Stimulated activated CD4-positive, alpha-beta T cell treated with anti-CD3 and anti-CD28 coated beads, Interleukin-15, amount 100 ng/mL, for 1 hour (primary cell): ENCODE measurements at places on chromosomes 2 and 18.

DNA sequence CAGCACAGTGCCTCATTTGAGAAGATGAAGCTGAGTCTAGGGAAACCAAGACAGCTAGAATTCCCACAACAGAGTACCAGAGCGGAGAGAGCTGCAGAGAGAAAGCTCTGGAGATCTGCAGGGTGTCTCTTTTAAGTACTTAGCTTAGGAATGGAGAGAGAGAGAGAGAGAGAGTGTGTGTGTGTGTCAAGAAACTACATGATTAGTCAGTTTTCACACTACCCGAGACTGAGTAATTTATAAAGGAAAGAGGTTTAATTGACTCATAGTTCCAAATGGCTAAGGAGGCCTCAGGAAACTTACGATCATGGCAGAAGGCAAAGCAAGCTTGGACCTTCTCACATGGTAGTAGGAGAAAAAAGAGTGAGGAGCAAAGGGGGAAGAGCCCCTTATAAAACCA is 64.0 kb downstream of the HIBCH start:
- DNase-seq: no peak

GRCh38 chr18:2114289-2114688 is 457.0 kb downstream of the METTL4 start:
- no peak for DNase-seq

DNA sequence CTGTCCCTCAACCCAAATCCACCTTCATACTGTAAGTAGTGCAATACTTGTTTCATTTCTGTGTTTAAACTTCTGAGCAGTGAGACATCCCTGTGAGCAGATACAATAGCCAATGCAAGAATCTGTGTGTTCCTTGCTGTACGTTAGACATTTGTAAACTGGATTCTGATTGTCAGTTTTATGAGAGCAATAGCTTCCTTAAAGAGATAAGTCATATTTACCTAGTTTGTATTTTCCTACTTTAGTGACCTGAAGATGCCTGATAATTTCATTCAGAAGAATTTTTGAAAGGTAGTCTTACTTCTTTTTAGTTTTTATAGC is 90.7 kb downstream of the DPP4 start:
- no peak for DNase-seq

DNA sequence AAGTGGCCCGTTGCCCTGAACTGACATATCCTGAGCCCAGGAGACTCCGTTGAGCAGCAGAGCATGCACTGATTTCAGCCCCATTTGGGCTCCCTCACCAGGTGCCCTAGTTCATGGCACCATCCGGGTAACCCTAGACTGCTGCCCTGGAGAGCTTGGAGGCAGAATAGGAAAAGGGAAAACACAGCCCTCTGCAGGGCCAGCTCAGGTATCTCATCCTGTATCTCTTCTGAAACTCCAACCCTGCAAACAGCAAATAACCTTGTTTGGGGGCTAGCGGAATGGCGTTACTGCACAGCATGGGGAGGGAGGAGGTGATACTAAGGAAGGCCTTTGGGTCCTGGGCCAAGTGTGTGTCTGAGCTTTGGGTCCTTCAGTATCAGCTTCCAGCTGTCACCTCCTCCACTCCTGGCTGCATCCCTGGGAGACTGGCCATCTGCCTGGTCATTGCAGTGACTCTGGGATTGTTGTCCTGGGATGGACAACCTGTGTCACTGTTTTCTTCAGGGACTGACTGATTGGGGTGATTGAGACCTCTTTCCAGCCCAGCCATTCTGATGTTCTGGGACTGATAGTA is 233.8 kb upstream of the SKOR2 start:
- DNase-seq: no peak

DNA sequence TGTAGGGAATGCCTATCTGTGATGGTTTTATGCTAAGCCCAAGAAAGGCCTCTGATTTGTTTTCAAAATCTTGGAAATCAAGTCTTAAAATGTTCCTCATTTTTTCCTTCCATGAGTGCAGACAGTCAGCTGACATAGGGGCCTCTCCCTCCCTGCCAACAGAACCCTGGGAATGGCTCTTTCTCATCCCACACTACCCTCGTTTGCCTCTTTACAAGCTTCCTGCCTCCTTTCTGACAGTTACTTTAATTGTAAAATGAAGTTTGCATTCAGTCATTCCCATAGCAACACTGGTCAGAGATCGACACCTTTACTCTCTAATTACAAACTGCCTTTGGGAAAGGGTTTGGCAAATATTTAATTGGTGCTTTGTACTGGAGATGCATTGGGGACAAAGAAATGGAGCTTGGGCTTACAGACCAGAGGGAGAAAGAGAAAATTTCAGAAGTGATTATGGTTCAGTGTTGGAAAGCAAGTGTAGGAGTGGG is 25.4 kb downstream of the KIF5C start:
- no peak for DNase-seq

DNA sequence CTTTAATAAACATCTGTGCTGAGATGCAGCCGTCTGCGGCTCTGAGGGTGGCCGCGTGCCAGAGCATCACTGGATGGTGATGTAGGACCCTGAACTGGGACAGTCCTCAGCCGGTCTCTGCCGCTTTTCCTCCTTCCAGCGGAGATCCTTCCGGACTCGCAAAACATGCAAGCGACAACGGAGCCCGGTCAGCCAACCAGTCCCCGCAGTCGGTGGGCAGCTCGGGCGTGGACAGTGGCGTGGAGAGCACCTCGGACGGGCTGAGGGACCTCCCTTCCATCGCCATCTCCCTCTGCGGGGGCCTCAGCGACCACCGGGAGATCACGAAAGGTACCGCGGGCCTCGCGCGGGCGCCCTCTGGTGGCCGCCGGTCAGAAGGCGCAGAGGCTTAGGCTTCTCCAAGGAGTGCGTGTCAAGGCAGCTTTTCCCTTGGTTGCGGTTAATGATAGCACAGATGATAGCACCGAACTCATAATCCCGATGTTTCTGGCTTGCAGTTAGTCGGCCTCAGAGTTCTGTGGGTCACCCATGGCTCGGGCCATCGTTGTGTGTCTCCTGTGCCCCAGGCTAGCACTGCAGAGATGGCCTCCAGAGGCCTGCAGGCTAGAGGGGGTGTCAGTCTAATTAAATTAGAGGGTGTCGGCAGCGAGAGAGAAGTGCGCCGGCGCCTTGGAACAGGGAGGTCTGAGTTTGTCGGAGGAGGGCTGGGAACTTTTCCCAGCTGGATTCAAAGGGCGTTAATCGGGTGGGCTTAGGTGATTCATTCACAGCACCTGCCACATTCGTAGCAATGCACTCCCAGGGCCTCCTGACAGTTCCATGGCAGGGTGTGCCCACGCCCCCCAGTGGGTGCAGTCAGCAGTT is 38.5 kb downstream of the LPIN1 start:
- DNase-seq: peak; percentile 34

DNA sequence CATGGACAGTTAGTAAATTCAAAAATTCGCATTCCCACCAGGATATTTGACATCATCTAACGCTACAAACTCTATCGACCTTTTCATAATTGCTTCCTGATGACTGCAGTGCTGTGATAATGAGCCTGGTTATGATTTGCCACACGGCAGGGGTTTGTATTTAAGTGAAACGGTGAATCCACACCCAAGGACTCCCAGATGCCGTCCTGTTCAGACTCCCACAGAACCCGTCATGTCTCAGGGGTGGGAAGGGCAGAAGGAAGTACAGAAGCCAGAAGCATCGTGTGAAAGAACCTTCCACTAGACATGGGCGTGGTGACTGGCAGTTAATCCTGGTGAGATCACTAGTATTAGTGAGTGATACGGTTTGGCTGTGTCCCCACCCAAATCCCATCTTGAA is 91.2 kb upstream of the TMEM18 start:
- DNase-seq: no peak

GRCh38 chr18:26656431-26656943 is 108.1 kb upstream of the KCTD1 start:
- DNase-seq: no peak

GRCh38 chr2:146874260-146874658 is 970.6 kb upstream of the ACVR2A start:
- no peak for DNase-seq

- DNase-seq: no peak
Measured at GRCh38 chr2:222671259-222672067, at the start of gene MOGAT1. Gene MOGAT1, plus strand, starts transcription at chr2:222671658. Its CDS starts 128 bp downstream, at chr2:222671786.

GRCh38 chr2:201235860-201236811 is 24.2 kb upstream of the CASP8 start:
- no peak for DNase-seq

DNA sequence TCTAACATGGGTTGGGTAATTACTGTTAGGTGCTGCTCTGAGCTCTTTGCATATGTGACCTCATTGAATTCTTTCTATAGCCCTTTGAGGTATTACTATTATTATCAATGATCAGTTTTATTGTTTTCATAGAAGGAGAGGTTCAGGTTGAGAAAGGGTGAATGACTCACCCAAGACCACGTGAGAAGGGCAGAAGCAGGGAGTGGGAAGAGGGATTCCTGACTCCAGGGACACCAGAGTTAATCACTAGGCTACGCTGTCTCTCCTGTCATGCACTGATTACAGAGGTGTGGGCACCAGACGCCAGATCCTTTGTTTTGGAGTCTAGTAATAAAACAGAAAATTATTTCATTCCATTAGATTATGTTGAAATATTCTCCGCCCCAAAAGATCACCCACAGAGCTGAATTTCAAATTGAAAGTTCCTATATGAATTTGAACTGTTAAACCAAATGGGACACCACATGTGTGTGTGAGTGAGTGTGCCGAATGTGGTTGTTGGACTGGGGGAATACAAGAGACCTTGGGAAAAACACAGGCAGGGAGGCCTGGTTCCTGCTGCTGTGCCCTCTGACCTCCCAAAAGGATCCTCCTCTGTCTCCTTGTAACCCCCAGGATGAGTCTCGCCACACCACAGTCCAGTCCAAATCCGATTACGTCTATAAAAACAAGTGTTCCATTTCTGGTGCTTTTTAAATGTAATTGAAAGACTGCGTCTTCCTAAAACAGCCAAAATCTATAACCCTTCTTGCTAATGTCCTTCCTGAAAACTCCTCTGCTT is 215.4 kb downstream of the ZNF521 start:
- no peak for DNase-seq

DNA sequence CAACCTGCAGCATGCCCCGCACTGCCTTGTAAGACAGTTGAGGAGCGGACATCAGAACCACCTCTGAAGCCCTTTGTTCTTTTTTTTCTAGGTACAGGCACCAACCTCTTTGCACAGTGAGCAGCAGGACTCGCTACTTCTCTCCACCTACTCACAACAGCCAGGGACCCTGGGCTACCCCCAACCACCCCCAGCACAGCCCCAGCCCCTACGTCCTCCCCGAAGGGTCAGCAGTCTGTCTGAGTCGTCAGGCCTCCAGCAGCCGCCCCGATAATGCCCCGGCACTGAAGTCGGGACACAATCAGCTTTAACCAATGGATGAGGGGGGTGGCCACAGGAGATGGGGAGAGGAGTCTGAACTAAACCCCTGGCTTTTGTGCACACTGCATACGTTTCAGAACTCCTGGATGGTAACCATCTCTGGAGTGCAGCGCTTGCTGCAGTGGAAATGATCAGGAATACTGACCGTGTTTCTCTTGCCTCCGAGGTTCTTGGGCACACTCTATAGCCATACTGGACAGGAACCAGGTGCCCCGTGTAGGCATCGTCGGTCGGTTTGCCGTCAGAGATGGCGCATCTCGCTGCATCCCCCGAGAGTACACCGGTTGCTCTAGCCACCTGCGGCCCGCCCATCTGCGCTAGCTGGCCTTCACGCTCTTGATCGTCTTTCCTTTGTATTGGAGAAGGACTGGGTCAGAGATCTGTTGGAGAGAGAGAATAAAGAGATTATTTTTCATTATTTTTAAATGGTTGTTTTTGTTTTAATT is 6.6 kb upstream of the RPL31 start:
- no peak for DNase-seq

GRCh38 chr18:67519592-67519991 is 3.1 kb upstream of the DSEL start:
- DNase-seq: no peak

DNA sequence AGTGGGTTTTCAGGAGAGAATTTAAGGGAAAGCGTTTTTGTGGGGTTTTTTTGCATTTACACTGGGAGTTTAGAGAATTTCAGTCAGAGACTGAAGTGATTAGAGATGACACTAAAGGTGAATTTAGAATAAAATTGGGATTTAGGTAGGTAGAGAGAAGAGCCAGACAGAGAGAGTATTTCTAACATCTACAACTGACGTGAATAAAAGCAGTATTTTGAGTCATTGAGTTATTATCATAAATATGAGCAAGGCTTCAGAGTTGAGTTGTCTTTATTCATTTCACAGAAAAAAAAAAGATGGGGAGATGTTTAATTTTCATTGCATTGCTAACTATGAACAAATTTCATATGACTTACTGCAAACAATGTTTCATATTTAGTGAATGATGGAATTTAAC is 202.9 kb downstream of the DPP4 start:
- no peak for DNase-seq

- no peak for DNase-seq
Measured at GRCh38 chr18:49319590-49319989, 140.9 kb downstream of the DYM start.
